Stimulated activated CD4-positive, alpha-beta T cell treated with anti-CD3 and anti-CD28 coated beads, Interleukin-15, amount 100 ng/mL, for 24 hours (primary cell): ENCODE measurements at places on chromosomes 3 and 15.

- no peak for DNase-seq
Observed at GRCh38 chr3:183541738-183542137, 13.8 kb downstream of the KLHL6 start.

- DNase-seq = no peak
Observed at GRCh38 chr15:25385986-25386385, 52.8 kb downstream of the UBE3A start.

GRCh38 chr15:89393056-89393455 lies 58.4 kb upstream of the POLG start:
- DNase-seq = no peak

- DNase-seq = no peak
Observed at GRCh38 chr3:110623571-110623970, 448.0 kb upstream of the NECTIN3 start.

DNA sequence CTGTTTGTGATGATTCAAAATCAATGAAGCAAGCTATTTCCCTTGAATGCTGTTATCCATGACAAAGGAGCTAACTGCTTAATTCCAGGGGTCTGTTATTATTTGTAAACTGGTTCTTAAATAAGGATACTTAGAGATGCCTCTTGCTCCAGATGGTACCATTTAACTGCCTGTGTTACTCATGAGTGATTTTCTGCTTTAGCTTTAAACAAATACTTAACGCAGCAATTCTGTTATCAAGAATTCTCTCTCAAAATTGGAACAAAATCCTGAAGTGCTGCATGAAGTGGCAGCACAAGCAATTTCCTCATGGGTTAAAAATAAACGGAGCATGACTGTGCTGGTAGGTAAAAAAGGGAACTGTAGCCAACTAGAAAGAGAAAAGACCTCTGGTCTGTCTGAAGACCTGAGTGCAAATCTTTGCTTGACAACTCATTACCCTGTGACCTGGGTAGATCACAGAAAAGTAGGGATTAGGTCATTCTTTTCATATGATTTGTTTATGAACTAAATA lies 62.5 kb upstream of the GBE1 start:
- DNase-seq = no peak

DNA sequence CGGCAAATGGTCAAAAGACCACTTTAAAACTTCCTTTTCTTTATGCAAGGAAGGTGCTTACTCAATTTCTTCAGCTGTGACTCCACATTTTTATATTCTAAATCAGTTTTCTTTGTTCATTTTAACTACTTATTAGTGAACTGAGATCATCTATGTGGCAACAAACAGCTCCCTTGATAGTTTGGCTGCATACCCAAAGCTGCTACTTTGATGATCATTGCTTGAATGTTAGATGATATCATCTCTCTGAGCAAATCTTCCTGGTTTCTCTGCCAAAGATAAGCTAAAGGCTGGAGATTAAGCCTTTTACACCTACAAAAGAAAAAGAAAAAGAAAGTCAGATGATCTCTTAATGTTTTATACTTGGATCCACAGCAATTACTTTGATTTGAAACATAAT lies 95.5 kb downstream of the DPH6 start:
- no peak for DNase-seq

- no peak for DNase-seq
Observed at GRCh38 chr15:77921664-77922063, 155.8 kb downstream of the TBC1D2B start.

DNA sequence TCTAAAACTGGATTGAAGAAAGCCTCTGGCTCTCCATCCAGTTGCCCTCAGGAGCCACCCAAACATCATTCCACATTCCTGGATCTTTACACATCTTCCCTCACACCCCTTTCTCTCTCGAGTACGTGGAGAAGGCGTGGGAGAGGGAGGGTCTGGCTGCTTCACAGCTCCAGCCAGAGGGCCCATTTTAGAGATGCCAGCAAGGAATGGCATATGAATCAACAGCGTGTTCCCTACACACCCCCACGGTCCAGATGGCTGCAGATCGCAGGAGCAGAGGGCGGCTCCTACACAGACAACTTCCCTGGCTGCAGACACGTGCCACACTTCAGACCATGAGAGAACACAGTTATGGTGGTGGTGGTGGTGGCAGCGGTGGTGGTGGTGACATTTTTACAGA lies 280.1 kb downstream of the ERC2 start:
- no peak for DNase-seq

- DNase-seq = no peak
Observed at GRCh38 chr3:46071222-46071858, 44.1 kb upstream of the XCR1 start.

DNA sequence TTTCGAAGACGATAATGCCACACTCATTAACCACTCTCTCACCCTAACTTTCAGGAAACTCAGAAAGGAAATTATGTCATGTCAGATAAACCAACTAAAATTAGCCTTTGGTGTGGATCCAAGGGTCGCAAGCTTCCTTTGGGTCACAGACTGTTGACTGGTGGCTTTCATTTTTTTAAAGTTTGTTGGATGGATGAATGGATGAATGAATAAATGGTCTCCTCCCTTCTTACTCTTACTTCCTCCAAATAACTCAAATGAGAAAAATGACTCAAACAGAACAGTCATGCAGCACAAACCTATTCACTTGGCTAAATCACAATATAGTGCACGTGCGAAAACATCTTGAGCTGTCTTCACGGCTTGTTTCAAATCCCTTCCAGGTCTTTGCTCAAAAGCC lies 82.9 kb upstream of the HACD2 start:
- DNase-seq = no peak

GRCh38 chr15:59688423-59688781 lies 718 bp downstream of the BNIP2 start:
- no peak for DNase-seq

DNA sequence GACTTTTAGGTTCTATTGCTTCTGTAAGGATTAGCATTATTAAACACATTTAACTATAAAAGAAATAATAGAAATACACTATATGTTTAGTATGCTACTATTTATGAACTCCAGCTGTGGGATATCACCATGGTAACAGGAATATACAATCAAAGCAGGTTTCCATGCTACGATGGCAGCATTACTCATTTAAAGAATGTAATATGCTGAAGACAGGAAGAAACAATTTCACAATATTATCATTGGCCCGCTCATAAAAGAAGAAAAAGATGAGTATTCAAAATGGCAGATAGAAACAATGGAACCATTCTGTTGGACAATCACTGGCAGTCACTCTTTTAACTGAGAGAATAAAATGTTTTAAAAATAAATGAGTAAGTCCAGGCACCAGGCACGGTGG lies 153.4 kb downstream of the CBLB start:
- DNase-seq = no peak

- DNase-seq = peak; percentile 5
Observed at GRCh38 chr3:81910244-81910852, 148.9 kb upstream of the GBE1 start.
